HS-27A (cell line): ENCODE measurements at places on chromosomes 3 and 15.

DNA sequence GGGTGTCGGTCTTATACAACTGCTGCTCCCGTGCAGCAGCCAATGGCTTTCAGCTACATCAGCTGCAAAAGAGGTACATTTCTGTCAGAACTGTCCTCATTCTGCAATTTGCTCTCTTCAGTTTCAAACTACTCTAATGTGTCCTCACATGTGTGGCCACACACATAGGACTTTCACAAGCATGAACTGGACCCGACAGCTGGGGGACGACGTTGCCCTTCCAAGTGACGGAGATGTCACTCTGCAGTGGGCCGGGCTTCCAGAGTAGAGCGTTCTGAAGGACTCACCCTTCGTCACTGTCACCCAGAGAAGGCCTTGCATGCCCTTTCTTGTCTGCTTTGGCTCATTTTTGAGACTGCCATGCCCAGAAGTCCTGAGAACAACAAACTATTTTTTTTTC is 189.8 kb downstream of the ATP10A start:
- no peak for DNase-seq

- DNase-seq, result no peak
These were observed 43.8 kb downstream of the SQOR start for GRCh38 chr15:45678459-45679178.

DNA sequence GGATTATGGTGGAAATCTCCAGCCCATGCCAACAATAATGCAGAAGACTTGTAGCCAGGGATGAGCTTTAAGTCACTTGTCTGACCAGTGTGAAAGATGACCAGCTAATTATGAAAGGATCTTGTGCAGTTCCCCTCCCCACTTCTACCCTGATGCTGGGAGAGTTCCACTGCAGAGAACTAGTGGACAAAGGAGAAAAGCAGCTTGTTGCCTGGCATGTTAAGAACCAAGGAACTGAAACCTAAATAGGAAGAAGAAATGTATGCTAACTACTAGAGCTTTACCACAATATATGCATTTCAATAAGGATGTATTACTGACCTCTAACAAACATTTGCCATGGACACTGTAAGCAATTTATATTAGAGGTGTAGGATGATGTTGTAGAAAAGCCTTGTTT is 52.2 kb upstream of the CSTA start:
- DNase-seq, result no peak

DNA sequence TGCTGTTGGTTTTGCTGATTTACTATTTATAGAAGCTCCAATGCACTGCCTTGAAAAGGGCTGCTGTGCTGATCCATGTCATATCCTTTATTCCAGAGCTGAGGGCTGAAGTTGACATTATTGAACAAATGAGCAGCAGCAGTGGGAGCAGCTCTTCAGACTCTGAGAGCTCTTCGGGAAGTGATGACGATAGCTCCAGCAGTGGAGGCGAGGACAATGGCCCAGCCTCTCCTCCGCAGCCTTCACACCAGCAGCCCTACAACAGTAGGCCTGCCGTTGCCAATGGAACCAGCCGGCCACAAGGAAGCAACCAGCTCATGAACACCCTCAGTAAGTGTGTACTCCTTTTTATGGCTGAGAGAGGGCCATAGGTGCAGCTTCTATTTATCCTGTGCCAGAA is 8.8 kb downstream of the EAF1 start:
- DNase-seq, result no peak

GRCh38 chr15:94042180-94042928 is 189.0 kb upstream of the MCTP2 start:
- no peak for DNase-seq

- no peak for DNase-seq
These were observed 43.4 kb downstream of the GOLGA6A start for GRCh38 chr15:74038707-74039655.

DNA sequence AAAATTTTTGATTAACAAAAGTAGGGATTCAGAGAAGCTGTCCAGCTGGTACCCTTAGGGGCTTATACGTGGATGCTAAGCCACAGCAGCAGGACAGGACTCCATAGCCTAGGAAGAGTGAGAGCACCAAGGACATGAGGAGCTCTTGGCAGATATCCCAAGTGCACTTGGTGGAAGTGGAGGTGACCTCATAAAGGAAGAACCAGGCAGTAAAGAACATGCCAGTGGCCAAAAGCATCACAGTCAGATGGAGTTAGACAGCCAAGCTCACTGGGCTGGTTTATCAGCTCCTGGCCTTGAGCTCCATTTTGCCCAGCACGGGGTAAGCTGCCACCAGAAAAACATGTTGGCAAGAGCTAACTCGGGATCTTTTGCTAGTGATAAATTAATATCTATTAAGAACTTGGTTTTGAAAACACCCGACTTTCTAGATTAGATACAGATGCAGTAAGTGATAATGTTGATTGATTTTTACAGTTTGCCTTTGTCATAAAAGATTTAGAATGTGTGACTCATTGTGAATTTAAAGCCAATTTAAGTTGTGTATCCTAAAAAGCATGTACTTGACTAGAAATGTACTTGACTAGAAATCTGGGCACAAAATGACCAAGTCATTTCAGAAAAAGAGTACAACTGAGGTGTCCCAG is 108.0 kb downstream of the CMSS1 start:
- no peak for DNase-seq

GRCh38 chr15:101309436-101310160 is 14.6 kb upstream of the SNRPA1 start:
- no peak for DNase-seq

- DNase-seq, result no peak
These were observed 70.5 kb downstream of the FEM1B start for GRCh38 chr15:68348081-68348480.

DNA sequence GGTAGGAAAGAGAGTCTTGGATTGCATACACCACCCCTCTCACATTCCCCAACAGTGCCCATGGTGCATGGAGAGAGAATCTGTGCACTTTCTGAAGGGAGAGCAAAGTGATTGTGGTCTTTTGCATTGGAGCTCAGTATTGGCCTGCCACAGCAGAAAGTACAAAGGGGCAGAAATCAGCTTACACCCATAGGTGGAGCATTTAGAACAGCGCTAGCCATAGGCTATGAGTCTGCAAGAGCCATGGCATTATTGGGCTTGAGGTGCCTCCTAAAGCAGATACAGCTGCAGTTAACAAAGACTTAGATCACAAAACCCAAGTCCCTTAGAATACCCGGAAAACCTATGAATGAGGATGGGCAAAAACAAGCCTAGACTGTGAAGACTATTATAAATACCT is 21.8 kb downstream of the SI start:
- no peak for DNase-seq

DNA sequence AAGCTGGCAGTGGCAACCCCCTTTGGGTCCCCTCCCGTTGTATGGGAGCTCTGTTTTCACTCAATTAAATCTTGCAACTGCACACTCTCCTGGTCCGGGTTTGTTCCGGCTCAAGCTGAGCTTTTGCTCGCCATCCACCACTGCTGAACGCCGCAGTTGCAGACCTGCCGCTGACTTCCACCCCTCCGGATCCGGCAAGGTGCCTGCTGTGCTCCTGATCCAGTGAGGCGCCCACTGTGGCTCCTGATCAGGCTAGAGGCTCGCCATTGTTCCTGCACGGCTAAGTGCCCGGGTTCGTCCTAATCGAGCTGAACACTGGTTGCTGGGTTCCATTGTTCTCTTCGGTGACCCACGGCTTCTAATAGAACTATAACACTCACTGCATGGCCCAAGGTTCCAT is 22.8 kb downstream of the CHST2 start:
- no peak for DNase-seq

DNA sequence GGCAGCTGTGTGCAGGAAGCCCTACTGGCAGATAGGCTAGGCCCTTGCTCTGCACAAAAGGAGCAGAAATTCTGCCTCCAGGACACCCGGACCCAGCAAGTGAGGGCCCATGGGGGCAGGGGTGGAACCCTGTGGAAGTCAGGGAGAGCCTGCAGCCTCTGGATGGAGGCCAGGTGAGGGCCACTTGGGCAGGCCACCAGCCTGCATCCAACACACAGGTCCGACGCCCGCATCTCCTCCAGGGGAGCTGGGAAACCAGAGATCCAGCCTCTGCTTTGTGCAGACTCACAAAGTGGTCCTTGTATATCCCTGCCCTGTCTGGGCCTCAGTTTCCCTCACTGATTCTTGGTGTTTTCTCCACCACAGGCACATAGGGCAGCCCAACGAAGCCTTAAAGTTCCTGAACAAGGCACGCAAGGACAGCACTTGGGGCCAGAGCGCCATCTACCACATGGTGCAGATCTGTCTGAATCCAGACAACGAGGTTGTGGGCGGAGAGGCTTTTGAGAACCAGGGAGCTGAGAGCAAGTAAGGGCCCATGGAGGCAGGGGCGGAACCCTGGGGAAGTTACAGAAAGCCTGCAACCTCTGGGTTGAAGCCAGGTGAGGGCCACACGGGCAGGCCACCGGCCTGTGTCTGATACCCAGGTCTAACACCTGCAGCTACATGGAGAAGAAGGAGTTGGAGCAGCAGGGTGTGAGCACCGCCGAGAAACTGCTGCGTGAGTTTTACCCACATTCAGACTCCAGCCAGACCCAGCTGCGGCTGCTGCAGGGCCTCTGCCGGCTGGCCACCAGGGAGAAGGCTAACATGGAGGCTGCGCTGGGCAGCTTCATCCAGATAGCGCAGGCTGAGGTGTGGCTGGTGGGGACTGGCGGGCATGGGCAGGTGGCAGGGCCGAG is 16.6 kb downstream of the CSRNP1 start:
- no peak for DNase-seq

GRCh38 chr3:150365132-150365604 is 42.9 kb upstream of the TSC22D2 start:
- no peak for DNase-seq

DNA sequence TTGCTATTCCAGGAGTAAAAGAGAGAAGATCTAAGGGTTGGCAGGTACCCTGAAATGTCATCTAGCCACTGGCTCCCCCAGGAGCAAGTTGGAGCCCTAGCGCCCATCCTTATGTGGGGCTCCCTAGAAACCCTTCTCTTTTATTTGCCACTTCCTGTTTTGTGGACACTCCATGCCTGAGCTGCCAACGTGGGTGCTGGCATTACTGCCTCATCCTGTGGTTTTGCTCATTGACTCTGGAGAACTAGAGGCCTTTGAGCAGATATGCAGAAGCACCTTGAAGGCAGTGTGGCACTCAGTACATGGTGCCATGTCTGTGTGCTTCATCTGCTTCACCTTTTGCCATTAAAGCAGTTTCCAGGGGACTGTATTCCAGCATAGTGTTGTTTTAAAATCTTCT is 8.1 kb downstream of the EDEM1 start:
- DNase-seq, result no peak

- no peak for DNase-seq
These were observed 1.5 kb upstream of the SKIL start for GRCh38 chr3:170355738-170356595.

DNA sequence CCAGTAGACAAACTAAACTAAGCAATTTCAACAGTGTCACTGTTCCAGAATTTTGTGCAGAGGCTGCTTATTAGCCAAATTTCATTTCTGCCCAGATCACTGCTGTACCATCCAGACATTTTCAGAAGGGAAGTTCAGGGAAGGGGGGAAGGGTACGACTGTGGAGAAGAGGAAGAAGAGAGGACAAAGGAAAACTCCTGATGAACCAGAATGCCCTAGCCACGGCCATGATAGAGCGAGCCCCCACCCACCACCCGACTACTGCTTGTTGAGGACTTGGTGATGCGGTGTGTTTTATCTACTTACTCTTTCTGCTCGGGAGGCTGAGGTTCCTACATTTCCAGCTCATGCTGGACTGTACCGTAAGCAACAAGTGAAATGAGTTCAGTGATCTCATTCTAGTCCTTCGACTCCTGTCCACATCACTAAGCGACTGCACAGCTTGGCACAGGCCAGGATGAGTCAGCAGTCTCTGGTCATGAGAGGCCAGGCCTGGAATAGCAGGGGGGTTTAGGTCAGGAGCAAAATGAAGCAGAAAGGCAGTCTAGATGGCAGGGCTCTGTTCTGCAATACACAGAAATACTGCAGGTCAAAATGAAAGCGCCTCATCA is 330.8 kb downstream of the TIGIT start:
- peak; percentile 92 for DNase-seq

GRCh38 chr3:35965908-35966307 is 326.6 kb downstream of the ARPP21 start:
- peak; percentile 4 for DNase-seq

DNA sequence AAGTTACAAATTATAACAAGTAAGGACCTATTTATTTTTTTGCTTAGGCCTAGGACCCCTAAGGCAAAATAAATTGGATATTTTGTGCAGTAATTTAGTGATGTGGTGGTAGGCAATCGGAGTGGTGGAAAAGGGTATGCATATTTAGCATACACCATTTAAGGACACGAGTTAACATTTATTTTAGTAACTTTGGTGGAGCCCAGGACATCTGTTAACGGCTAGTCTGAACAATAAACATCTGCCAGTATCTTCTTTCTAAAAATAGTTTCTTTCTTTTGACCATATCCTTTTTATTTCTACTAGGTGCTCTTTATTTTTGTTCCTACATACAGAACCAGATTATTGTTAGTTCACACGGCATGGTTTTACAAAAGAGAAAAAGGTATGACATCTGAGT is 326.3 kb downstream of the CHL1 start:
- DNase-seq, result no peak

DNA sequence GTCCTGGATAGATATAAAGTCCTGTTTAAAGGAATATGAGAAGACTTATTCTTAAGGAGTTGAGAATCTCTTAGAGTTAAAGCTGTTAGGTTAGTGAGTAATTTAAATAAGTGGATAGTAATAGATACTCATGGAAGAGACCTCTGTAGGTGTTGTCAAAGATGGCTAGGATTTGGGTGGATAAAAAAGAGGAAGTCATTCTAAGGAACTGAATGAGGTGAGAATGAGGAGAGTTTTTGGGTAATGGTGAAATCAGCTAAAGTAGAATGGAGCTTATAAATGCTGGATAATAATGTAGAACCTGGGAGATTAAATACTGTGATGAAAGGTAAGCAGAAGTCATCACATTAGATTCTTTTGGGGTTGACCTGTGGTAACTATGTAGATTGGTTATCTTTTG is 8.1 kb downstream of the ARIH1 start:
- DNase-seq, result no peak

GRCh38 chr3:47003461-47004368 is 24.2 kb downstream of the NBEAL2 start:
- no peak for DNase-seq

DNA sequence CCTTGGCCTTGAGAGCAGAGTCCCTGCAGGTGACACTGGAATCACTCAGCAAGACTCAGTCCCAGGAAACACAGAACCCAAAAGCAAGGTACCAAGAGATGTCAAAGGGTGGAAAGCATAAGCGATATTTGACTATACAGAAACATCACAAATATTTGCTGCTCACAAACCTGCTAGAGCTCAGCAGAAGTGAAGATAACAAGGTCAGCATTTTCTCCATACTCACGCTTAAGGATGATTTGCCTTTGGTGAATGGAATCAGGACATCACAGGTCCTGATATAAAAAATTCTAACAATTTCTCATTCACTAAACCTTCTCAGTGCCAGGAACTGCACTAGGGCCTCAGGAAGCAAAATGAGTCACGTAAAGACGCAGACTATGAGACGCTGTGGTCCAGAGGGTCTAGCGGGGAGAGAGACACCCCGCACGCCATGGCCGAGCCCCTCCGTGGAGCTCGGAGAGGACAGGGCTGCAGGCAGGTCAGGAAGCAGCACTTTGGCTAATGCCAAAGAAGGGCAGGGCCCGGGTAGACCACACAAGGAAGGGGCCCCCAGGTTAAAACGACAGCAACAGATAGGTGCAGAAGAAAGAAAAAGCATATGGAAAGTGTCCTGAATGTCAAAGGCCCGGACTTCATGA is 10.7 kb downstream of the PCSK6 start:
- no peak for DNase-seq
